ENCODE measurements at places on chromosomes 11 and 22.

GRCh38 chr11:17343257-17343656 lies 8.3 kb upstream of the NCR3LG1 start:
- DNase-seq, result no peak

- DNase-seq, result no peak
Measured at GRCh38 chr11:86204356-86204755, 40.2 kb upstream of the EED start.

- DNase-seq, result no peak
Measured at GRCh38 chr22:42188808-42189447, 58.3 kb upstream of the CYP2D6 start.

DNA sequence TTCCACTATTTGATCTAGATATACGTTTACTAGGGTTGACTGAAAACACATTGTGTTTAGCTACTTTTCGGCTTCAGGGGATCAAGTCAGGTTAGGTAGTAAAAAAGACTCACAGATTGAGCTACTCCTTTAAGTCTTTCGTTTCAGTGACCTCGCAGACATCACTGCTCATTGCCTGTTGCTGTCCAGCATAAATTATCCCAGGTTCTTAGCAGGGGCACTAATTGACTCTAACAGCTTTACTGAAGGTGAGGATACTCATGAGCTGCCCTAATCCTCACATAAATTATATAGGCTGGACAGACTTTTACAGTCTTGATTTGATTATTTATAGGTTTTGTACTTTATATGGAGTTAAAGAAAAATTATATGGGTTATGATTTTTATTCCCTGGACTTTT lies 3.7 kb downstream of the CARD18 start:
- no peak for DNase-seq

GRCh38 chr22:44451016-44451415 lies 47.0 kb downstream of the RTL6 start:
- no peak for DNase-seq

GRCh38 chr11:47617417-47617809 lies 23.2 kb upstream of the C1QTNF4 start:
- no peak for DNase-seq
